ENCODE measurements at places on chromosomes 2 and 18.

GRCh38 chr2:55371376-55371775 is 48.3 kb downstream of the CCDC88A start:
- no peak for DNase-seq

DNA sequence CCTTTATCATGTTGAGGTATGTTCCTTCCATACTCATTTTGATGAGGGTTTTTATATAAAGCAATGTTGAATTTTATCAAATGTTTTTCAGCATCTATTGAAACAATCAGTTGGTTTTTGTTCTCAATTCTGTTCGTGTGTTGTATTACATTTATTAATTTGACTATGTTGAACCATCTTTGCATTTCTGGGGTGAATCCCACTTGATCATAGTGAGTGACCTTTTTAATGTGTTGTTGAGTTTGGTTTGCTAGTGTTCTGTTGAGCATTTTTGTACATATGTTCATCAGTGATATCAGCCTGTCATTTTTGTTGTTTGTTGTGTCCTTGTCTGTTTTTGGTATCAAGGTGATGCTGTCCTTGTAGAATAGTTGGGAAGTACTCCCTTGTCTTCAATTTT is 110.9 kb downstream of the MYO3B start:
- no peak for DNase-seq

- no peak for DNase-seq
Measured at GRCh38 chr2:24412812-24413211, 52.5 kb upstream of the ITSN2 start.

- no peak for DNase-seq
Measured at GRCh38 chr2:86231680-86232372, 32.6 kb downstream of the MRPL35 start.

GRCh38 chr2:185291035-185291647 is 447.5 kb upstream of the FSIP2 start:
- peak; percentile 49 for DNase-seq

DNA sequence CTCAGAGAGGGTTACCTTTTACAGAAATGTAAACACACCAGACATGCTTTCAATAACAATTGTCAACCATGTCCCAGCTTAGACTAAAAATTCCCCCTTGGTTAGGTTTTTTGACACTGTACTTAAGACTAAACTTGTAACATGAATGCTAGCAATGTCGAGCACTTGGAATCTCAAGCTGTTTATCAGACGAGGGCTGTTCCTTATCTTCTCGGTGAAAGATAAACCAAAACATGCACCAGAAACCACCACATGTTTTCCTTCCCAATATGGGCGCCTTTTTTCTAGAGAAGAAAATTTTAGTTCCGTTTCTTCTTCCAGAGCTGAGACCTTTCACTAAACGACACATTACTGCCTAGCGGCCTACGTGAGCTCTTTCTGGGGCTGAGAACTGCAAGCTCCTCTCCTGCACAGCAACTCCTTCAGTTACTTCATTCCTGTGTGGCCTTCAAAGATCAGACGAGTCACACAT is 42.4 kb upstream of the ACKR3 start:
- DNase-seq, result no peak

DNA sequence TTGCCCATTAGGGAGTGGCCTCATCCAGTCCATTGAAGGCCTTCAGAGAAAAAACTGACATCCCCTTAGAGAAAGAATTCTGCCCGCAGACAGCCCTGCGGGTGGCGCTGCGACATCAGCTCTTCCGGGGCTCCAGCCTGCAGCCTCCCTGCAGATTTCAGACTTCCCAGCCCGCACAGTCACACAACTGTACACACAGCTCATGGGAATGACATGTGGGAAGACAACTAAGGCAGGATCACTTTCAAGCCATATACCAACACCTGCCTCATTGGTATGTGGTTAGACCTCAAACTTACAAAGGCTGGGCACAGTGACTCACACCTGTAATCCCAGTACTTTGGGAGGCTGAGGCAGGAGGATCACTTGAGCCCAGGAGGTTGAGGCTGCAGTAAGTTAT is 24.8 kb upstream of the TUBB6 start:
- DNase-seq, result peak; percentile 40

DNA sequence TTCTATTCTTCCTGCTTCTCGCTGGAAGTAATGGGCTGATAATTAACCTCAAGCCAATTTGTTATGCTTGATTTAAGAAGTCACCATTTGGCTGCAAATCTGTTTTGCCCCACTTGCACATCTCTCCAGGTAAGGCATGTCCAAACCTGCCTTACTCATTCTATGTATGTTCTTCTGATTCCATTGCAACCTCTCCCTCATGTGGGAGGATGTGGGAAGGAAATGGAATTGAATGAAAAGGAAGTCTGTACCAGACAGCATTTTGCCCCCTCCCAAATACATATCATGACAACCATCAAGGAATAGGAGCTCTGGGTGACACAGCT is 131.7 kb downstream of the NRP2 start:
- no peak for DNase-seq

- no peak for DNase-seq
Measured at GRCh38 chr18:27278131-27278530, 93.0 kb upstream of the CHST9 start.

GRCh38 chr2:16481351-16481750 is 184.3 kb downstream of the CYRIA start:
- DNase-seq, result no peak

- peak; percentile 31 for DNase-seq
Measured at GRCh38 chr2:186515376-186515775, 29.3 kb downstream of the ZC3H15 start.

- DNase-seq, result peak; percentile 40
Measured at GRCh38 chr2:172350839-172351479, 76.4 kb upstream of the ITGA6 start.

DNA sequence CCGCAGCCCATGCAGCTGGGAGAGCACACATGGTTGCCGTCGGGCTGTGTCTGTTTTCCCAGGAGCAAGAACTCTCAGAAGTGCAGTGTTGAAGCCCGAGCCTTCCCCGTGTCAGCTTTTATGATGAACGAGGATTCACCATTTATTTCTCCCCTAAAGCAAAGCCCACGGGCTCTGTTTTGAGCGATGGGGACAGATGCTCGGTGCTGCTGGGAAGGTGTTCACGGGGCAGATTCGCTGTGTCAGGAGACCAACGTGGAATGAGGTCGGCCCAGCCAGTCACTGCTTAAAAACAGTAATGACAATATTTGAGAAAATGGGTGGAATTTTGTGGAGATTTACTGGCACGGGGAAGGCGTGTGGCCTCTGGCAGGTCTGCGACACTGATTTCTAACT is 43.9 kb downstream of the NFATC1 start:
- no peak for DNase-seq

GRCh38 chr18:28366676-28367075 is 189.7 kb upstream of the CDH2 start:
- no peak for DNase-seq

DNA sequence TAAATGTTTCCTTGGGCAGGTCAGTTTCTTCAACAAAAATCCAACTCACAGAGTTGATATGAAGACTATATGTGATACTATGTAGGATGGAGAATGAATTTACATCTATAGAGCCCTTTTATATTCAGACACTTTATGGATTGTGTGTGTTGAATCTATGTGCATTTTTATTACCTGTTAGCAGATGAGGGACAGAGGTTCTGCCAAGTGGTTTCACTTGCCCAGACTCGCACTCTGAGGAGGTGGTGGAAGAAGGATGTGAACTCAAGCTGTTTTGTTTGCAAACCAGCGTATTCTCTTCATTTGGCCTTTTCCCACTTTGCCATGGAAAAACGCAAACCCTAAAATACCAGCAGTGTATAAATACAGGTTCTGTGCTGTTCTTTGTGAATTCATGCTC is 237.6 kb downstream of the TDRD15 start:
- no peak for DNase-seq

GRCh38 chr2:118800736-118801135 is 46.7 kb downstream of the EN1 start:
- DNase-seq, result peak; percentile 40

DNA sequence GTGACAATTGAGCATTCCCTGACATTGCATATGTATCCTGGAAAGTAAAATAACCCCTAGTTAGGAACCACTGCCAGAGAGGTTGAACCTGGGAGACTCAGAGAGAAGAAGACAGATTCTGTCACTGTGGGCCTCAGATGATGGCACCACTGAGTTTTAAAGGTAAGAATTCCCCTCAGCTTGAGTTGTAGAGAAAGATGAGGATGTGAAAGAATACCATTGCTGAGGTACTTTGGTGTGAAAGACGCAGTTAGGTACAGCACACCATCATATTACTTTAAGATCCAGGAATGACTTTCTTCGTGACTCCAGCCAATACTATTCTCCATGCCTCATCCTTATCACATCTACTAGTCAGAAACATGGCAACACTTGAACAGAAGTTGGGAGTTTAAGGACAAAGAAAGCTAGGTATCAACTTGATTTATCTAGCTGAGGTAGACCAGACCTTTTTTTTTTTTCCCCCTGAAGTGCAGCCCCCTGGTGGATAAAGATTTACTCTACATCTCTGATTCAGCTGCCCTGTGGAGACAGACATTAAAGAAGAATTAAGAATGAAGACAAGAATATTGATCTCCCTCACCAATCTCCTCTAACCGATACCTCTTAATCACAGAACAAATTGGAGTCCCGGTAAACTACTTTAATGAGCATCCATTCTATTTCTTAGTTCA is 630.5 kb upstream of the FANCL start:
- no peak for DNase-seq
